ENCODE measurements at places on chromosomes 16 and 17.

DNA sequence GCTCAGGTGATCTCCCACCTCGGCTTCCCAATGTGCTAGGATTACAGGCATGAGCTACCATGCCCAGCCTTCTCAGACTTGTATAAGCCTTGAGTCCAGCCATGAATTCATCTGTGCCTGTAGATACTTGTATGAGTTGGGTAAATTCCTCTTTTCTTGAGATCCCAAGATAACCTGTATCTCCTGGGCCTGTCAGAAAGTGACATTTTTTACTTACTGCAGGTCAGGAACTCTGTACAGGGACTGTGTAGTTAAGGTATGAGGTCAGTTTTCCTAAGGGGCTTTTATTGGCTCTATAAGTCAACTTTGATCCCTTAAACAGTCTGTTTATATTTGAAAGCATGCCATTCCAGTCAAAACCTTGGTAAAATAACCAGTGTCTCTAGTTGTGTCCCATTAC is 106.3 kb upstream of the HAS3 start:
- DNase-seq, result no peak

DNA sequence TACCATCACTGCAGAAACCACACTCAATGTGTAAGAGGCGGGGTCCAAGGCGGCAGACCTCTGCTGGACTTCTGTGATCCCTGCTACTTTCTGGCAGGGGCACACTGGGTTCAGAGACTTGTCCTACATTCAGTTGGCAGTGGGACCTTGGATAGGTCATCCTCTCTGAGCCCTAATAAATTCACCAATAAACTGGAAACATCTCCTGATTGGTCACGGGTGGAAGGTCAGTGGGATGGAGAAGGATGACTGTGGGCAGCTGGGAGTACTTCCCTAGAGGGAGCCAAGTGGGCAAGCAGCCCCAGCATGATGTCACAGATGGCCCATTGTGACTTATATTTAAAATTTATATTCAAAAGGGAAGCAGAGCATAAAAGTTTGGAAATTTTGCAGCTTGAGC is 49.7 kb downstream of the RNF112 start:
- DNase-seq, result no peak

DNA sequence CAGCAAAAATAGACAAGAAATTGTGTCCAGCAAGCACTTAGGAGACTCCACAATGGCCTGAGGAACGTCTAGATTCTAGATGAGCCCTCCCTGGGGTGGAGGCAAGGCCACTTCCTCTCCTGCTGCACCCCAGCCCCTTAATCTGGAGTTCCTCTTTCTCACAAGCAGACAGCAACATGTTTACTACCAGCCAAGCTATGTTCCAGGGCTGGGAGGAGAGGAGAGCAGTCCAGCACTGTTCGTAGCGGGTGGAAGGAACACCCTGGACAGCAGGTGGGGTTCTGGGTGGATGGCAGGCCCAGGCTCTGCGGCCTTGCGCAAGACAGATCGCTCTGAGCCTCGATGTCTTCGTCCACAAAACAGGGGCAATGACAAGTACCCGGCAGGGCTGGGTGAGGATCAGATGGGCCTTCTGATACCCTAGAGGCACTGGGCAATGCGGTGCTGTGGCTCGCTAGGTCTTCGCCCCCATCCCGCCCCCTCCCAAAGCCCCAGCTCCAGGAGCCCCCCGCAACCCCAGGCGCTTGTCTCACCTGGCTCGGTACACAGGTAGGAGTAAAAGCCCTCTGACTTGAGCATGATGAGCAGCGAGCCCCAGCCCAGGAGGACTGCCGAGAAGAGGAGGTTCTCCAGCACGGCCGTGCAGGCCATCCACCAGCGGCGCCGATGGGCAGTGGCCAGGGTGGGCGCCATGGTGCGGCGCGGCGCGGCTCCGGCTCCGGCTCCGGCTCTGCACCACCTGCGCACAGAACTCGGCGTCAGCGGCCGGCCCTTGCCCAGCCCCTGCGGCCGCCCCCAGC is 1.3 kb downstream of the SLC43A2 start:
- DNase-seq, result no peak

DNA sequence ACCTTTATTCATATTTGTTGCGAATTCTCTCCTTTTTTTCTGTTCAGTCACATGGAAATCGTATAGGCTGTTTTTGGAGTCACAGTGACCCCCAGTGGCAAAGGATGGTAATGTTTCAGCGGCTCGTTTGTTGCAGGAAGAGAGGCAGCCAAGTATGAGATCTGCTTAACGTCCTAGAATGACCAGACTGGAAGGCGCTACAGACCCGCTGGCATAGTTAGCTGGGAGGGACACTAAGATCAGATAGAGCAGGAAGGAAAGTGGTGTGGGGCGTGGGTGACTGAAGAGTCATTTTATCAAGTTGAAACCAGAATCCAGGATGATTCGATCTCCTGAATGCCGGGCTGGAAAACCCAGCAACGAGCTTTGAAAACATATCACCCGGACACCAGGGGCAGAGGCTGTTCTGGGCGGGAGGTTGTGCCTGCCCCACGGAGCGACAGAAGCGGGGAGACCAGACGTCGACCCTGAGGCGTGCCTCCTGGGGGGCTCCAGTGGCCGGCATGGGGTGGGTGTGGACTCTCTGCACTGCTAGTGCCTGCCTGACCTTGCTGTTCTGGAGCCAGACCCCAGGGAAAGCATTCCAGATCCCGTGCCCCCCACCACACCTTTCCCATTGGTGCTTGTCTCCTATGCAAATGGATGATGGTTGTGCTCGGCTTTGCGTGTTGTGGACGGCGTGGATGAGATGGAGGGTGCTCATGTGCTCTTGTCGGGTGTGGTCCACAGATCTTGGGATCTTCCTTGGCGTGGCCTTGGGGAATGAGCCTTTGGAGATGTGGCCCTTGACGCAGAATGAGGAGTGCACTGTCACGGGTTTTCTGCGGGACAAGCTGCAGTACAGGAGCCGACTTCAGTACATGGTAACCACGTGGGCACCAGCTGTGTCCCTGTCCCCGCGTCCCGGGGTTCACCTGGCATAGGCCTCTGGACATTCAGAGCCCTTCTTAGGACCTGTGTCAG is 7.7 kb downstream of the IL34 start:
- peak; percentile 60 for DNase-seq

- DNase-seq, result no peak
Measured at GRCh38 chr17:45336390-45337182, 19.8 kb upstream of the MAP3K14 start.

GRCh38 chr17:82154881-82155331 is 56.9 kb upstream of the FASN start:
- no peak for DNase-seq

DNA sequence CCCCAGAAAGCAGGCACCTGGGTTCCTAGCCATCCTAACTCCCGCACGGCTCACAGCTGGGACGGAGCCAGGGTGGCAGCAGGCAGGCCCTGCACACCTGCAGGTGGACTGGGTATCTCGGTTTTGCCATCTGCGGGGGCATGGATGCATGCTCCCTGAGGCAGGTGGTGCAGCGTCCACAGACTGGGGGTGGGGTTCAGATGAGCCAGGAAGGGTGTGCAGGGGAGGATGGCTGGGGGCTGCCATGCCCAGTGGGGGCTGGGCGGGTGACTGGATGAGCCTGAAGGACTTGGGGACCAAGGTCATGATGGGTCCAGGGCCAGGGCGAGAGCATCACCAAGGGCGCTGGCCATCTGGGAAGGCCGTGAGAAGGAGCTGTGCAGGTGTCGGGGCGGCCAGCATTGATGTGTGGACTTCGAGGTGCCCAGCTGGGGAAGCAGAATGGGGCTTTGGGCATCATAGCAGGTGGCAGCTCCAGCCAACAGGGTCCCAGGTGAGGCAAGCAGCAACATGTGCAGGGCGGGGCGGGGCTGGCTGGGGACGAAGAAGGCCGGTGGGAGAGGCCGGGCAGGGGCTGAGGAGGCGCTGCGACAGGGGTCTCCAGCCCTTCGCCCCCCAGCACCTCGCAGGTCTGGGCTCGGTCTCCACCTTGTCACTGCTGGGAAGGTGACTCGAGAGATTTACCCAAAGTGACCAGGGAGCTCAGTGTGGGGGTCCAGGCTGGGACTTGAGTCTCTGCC is 41.0 kb upstream of the ZNF469 start:
- DNase-seq, result no peak

DNA sequence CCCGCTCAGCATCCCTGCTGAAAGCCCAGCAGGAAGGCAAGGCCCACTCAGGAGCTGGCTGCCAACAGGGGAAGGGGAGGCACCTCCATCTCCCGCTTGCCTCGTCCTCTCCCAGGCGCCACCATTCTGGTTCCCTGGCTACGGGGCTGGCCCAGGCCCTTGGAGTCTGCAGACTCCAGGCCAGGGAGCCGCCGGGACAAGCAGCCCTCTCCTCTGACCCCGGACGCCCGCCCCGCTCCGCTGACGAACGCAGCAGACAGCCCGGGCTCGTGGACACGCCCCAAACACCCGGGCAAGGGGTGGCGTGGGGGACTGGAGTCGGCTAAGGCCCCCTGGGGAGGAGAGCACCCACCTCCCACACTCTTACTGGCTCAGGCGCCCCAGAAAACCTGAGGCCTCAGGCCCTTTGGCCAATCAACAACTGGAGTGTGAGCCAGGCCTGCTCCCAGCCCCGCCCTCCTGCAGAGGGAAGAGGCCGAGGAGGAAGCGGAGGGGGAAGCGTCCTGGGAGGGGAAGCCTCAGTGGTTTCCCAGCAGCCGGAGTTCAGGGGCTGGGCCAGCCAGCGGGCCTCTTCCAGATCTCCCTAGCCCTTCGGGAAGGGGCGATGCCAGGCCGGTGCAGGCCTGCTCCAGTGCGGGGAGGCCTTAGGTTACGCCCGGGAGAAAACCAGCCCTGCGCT is 4.2 kb downstream of the MNT start:
- DNase-seq, result peak; percentile 56

DNA sequence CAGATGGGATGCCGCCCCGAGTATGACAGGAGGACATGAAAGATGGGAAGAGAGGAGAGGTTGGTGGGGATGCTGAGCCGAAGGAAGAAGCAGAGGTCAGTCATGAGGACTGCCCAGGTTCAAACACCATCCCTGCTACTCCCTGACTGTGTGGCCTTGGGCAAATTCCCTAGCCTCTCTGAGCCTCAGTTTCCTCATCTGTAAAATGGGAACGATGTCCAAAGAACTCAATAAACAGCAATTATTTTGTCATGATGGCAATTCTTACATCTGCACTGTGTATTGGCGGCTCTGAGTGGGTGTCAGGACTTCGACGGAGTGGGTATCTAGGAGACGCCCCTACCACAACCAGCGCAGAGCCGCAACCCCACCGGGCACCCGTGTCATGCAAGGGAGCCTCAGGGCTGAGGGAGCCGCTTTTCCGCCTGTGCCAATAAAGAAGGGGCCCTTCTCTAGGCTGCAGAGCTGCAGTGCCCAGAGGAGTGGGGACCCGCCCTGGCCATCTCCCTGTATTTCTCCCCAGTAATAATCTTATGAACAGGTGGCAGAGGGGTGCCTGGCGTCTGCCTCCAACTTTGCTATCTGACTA is 173.2 kb downstream of the ZNF423 start:
- no peak for DNase-seq

- DNase-seq, result no peak
Measured at GRCh38 chr16:66886914-66887313, 6.6 kb downstream of the PDP2 start.

DNA sequence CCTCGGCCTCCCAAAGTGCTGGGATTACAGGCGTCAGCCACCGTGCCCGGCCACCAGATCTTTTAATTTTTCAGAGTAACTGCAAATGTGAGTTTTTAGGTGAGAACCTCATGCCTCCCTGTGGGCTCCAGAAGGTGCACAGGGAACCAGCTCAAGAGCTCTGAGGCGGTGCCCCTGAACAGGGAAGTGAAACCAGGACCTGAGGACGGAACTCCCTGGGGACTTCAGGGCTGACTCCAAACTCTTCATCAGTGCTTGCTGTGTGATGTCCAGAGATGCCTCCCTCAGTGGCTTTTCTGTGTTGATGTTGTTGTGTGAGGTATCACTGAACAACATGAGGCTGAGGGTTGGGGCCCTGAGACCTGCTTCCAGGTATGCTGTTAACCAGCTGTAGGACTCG is 23.8 kb downstream of the SLC12A3 start:
- DNase-seq, result no peak

DNA sequence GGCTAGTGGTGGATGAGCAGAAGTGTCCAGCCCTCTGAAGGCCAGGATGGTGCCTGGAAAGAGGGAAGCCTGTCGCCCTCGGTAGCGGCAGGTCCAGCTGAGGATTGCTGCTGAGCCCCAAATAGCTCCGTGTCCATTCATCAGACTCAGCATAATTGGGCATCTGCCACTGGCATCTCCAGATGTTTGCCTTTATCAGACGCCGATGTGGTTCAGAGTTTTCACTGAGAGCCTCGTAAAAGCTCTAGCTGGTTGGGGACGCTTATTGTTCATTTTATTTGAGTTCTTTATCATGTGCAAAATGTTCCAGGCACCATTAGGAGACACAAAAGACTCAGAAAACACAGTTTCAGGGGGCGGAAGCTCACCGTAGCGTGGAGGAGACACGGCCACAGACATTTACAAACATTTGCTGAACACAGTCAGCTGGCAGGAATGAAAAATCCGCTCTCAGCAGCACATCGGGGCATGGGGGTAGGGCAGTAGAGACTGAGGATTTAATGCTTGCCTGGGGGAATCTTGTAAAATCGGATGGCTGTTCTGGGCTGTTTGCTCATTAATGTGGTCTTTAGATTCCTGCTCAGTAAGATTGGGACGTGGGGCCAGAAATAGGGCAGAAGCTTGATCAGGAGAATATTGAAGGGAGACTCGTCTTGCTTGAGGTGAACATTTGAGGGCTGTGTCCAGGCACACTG is 41.7 kb downstream of the SMPD3 start:
- no peak for DNase-seq

- DNase-seq, result no peak
Measured at GRCh38 chr16:73997971-73998370, 298.6 kb upstream of the PSMD7 start.
